ENCODE measurements at places on chromosomes 11 and 22.

GRCh38 chr22:39612811-39613548 lies 42.4 kb downstream of the CACNA1I start:
- DNase-seq: no peak

GRCh38 chr11:95593111-95593510 lies 196.5 kb downstream of the FAM76B start:
- no peak for DNase-seq

- DNase-seq: no peak
These were observed 24.8 kb downstream of the FOLR3 start for GRCh38 chr11:72160319-72160718.

GRCh38 chr11:33585586-33586209 lies 114.9 kb downstream of the C11orf91 start:
- DNase-seq: no peak

GRCh38 chr22:20843501-20843900 lies 15.1 kb downstream of the PI4KA start:
- DNase-seq: no peak

DNA sequence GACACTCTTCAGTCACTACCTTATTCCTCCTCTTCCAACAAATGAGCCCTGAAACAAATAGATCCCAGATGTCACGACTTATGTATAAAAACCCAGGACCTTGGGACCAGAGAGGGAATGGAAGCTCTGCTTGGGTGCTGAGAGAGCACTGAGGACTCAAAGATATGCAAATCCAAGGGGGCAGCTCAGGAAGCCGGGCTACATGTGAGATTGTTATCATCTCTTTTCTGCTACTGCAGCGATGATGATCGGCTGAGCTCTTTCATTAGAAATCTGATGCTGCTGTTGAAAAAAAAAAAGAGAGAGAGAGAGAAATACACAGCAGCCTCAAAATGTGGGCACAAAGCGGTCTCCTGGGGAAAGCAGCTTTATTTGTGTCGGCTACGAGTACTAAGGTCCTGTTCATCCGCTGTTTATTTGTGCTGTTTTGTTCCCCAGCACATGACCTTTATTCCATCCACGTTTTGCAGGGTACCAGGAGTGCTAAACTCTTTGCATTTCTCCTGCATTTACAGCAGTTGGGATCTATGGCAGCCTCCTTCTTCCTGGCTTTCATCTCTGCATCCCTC lies 120.2 kb downstream of the TRIM29 start:
- DNase-seq: no peak

DNA sequence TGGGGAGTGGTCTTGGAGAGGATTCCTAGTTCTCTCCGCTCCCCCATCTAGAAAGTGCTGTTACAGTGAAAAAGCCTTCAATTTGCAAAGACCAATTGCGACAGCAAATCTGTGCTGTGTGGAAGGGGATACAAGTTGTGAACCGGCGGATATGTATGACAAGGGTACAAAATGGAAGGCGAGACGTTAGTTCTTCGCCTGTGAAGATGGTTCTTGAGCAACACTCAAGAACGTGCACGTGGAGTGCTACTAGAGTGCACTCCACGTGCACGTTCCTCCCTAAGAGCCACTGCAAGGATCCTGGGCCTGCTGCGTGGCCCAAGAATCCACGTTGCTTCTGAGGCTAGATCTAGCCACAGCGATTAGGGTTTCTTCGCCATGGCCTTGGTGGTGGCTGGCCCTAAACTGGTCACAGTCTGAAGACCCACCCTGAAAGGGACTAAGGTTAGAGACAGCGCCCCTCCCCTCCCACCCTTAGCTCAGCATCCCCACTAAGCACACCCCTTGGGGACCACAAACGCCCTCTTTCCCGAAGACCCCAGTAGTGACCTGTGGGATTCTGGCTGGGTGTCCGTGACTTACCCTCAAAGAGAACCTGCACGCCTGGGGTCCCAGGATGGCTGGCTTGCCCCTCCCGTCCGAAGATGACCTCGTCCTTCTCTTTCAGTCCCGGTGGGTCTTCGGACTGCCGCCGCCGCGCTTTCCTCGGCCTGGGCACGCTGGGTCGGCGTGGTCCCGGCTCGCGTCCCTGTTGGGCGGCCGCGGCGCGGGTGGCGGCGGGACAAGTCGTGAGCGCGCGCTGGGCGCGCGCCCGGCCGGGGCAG lies 519 bp upstream of the PDE3B start:
- DNase-seq: no peak

- no peak for DNase-seq
These were observed 322.8 kb downstream of the LARGE1 start for GRCh38 chr22:33597274-33597985.

DNA sequence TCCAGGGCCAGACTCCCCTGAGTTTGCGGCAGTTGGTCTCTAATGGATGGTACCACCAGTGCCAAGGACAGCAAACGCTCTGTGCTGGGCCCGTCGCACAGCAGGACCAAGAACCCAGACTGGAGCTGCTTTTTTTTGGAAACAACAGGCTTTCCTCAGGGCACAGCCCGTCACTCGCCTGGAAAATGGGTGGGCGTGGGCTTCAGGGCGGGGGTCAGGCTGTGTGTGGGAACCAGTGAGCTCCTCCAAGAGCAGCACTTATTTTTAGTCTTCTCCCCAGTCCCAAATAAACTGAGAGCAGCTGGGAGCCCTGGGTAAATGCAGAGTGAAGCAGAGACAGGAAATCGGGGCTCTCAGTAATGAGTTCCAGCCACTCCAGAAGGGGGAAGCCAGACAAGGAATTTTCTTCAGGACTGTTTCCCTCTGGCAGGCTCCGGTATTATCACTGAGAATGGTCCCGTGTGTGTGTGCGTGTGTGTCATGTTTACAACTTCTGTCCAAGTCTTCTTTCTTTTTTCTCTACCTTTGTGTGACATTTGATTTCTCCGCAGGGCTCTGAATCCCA lies 63.0 kb downstream of the PPFIBP2 start:
- DNase-seq: no peak
